Activated T-helper 1 cell treated with anti-CD3 and anti-CD28 coated beads, Interleukin-2, amount 50 U/mL, for 16 hours (primary cell): ENCODE measurements at places on chromosomes 7 and 10.

- no peak for DNase-seq
These were observed 18.4 kb downstream of the FXYD4 start for GRCh38 chr10:43389867-43390266.

- no peak for DNase-seq
These were observed 4.9 kb upstream of the GJD4 start for GRCh38 chr10:35600193-35600592.

DNA sequence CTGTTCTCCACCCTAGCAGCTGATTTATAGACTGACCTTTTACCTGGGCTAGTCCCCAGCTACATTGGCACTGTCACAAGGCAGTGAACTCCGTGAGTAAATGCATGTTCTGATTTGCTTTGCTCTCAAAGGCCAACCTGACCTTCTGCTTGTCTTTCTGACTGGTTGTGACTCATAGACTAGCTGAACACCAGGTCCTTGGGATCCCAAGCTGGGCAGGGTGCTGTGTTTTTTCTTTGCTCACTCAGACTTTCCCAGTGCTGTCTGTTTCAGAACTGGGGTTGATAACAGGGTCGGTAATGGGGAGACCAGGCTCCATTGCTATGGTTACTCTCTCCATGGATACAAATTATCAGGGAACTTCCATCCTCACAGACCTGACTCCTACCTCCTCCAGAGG lies 35.0 kb downstream of the EVX1 start:
- no peak for DNase-seq

GRCh38 chr10:44376472-44377099 lies 8.3 kb downstream of the CXCL12 start:
- no peak for DNase-seq

GRCh38 chr7:102981451-102981850 lies 68.7 kb downstream of the LRRC17 start:
- no peak for DNase-seq

DNA sequence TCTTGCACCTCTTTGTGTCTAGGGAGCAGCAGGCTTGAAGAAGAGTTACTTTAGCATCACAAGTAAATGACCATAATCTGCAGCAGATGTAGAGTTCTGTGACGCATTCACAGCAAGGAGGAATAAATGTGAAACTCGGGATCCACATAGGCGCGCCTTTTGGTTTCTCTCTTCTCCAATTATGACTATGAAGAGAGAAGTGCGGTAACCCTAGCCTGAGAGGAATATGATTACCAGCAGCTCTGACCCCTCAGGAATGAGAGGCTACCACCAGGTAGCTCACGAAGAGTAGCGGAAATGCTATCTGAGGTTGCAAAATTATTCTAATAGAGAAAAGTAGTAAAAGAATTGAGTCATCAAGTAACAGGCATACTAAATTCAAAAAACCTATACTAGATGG lies 25.2 kb upstream of the DMTF1 start:
- no peak for DNase-seq

- DNase-seq, result no peak
These were observed 182.5 kb downstream of the SEMA3D start for GRCh38 chr7:85004402-85004801.

DNA sequence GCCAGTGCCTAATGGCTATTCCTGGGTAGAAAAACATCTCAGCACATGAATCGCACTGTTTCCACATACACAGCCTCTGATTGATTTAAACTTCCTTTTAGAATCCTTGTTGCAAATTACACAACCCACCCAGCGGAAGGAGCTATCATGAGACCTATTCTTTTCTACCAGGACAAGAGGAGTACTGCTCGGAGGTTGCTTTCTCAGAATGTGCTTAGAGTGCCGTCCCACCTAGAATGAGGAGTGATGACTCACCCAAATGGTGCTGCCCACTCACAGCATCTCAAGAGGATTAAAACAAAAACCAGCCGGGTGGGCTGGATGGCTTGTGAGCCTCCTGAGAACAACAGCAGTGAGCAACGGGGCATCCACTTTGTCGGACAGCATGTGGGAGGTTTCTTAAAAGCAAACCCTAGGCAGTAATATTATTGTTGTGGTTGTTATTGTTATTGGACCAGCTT lies 128.9 kb downstream of the DGKI start:
- DNase-seq, result no peak

DNA sequence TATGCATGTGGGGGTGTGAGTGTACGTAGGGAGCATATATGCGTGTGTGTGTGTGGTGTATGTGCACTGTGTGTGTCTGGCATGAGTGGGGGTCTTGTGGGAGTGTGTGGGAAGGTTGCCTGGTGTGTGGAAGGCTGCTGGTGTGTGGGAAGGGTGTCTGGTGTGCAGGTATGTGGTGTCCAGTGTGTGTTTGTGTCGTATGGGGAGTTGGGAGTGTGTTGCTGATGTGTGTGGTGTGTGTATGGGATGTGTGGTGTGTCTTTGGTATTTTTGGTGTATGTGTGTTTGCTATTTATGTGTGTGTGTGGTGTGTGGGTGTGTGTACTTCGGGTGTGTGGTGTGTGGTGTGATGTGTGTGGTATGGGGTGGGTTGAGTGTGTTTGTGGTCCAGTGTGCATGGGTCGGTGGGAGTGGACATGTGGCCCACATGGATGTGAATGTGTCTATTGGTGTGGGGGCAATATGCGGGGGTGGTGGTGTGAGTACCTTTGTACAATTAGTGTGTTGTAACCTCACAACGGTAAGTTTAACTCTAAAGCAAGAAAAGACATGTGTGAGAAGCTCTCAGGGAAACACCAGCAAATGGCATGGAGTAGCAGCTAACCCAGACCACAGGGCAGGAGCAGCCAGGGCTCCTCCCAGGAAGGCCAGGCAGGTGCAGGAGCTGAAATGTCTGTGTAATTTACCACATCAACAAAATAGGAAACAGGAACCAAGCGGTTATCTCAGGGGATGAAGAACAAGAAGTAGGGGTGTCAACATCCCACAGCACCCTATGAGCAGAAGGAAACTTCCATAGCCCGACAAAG lies 11.9 kb downstream of the ANTXRL start:
- no peak for DNase-seq

DNA sequence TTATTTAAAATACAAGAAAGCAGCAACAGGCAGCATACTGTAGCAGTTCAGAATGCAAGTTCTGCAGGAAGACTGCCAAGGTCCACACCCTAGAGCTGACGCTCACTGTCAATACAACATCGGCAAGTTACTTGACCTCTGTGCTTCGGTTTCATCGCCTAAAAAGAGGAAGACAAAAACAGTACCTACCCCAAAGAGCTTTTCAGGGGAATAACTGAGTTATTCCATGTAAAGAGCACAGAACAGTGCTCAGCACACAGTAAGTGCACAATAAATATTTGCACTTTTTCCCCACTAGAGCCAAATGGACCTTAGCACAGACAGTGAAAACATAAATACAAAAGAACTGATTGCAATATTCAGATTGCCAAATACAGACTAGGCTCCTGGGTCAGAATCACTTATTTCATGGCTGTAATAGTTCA lies 88.6 kb downstream of the USP6NL start:
- no peak for DNase-seq

GRCh38 chr7:18087026-18087686 lies 59.5 kb upstream of the PRPS1L1 start:
- no peak for DNase-seq
